ENCODE measurements at places on chromosomes 13 and 19.

GRCh38 chr19:3801412-3802096 is 15.4 kb upstream of the MATK start:
- no peak for DNase-seq

GRCh38 chr19:4524808-4525562 is 6.7 kb upstream of the PLIN4 start:
- DNase-seq: peak; percentile 46

GRCh38 chr13:46893221-46893740 is 3.6 kb downstream of the HTR2A start:
- DNase-seq: no peak

DNA sequence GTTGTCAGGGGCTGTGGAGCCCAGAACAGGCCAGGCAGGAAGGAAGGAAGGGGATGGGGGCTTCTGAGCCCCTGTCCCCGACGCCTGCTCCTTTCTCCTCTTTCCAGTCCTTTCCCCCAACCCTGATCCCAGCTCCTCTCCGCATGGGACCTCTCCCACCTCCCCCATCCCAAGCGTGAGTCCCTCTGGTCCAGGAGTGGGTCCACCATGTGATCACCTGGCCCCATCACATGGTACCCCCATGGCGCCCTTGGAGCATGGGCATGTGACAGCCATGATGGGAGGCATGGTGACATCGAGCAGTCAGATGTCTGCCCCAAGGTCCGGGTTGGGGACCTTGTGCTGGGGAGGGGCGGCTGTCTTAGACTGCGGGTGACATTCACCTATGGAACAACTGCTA is 9.2 kb downstream of the RYR1 start:
- no peak for DNase-seq

DNA sequence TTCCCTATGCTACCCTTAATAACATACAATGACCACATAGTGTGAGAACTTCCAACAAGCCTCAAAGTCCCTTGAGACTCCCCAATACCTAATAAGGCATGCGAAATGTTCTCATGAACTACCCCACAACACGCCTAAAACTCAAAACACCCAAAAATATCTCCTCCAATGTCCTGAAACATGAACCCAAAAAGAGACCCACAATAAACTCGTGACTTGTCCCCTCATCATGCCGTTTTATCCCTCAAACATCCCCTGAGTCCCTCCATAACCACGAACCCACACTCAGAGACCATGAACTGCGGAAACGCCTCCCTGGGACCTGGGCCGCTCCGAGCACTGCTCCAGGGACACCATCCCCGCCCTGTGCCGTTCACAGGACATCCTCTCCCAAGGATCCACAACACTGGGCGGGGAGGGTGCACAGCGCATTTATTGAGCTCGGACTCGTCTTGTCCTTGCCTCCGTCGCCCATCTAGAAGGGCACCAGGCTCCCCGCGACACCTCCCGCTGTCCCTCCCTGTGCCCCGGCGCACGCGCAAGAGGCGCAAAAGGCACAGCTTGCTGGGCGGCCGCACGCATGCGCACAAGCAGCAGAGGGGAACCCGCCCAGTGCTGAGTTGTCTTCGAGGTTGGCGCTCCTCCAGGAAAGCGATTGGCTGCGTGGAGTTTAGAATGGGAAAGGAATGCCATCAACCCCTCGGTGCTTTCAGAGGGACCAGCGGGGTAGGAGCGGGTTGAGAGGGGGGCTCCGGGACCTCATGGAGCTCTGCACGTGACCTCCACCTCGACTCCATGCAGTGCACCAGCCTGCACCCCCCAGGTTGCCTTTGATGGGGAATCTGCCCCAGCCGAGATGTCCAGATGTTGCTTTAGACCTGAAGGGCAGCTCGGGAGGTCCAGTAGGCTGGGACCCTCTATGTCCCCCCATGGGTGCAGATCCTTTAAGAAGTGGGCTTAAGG is 8.8 kb downstream of the FXYD3 start:
- peak; percentile 91 for DNase-seq

DNA sequence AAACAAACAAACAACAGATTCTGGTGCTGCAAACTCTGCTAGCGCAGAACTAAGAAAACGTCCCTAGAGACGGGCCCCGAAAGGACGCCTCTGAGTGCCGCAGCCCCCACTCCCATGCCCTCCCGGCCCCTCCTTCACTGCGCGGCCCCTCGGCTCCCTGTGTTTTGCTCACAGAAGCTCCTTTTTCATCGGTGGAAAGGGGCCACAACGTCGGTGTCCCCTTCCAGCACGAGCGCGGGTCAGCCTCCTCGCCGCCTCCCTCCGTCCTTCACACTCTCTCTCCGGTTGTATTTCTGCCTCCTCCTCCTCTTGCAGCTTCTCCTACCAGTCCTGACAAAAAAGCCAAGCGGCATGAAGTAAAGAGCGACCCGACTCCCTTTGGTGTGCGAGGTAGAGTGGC is 14.8 kb upstream of the F7 start:
- no peak for DNase-seq

DNA sequence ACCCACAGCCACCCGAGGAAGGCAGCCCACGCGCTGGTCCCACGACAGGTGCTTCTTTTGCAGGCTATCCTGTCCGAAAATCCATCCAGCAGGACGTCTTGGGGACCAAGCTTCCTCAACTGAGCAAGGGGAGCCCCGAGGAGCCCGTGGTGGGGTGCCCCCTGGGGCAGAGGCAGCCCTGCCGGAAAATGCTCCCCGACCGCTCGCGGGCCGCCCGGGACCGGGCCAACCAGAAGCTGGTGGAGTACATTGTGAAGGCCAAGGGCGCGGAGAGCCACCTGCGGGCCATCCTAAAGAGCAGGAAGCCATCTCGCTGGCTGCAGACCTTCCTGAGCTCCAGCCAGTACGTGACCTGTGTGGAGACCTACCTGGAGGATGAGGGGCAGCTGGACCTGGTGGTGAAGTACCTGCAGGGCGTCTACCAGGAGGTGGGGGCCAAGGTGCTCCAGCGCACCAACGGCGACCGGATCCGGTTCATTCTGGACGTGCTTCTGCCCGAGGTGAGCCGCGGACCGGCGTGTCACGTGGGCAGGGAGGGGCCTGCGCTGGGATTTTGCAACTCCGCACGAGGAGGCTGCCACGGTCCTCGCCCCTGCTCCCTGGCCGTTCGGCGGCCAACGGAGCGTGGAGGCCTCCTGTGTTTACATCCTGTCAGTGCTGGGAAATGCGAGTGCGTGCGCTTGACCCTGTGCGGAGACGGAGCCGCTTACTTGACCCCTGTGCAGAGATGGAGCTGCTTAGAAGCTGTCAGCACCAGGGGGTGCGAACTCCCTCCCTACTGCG is 12.9 kb upstream of the NDUFS7 start:
- no peak for DNase-seq

- DNase-seq: no peak
These were observed 99.8 kb downstream of the GPR12 start for GRCh38 chr13:26660766-26661165.

- no peak for DNase-seq
These were observed 1.2 kb downstream of the TBC1D17 start for GRCh38 chr19:49878744-49879070.

DNA sequence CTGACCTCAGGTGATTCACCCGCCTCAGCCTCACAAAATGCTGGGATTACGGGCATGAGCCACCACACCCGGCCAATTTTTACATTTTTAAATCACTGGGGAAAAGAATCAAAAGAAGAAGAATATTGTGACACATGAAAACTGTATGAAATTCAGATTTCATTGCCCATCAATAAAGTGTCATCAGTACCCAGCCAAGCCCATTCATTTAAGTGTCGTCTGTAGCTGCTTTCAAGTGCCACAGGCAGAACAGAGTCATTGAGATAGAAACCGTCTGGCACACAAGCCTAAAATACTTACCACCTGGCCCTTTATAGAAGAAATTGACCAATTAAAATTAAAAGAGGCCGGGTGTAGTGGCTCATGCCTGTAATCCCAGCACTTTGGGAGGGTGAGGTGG is 15.3 kb downstream of the COLGALT1 start:
- no peak for DNase-seq

DNA sequence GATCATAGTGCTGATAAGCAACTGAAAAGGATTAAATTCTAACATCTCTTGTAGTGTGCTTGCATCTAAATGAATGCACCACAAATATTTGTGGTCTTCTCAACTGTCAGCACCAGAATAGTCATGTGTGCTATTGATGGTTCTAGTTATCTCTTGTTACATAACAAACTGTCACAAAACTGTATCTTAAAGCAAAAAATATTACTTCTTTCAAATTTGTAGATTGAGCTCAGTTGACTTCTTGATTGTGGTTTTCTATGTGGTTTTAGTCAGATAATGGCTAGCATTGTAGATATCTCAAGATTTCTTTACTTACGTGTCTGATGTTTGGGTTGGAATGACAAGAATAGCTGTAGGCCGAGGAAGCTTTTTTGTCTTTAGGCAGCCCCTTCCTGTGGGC is 431.3 kb downstream of the SLITRK6 start:
- DNase-seq: no peak

DNA sequence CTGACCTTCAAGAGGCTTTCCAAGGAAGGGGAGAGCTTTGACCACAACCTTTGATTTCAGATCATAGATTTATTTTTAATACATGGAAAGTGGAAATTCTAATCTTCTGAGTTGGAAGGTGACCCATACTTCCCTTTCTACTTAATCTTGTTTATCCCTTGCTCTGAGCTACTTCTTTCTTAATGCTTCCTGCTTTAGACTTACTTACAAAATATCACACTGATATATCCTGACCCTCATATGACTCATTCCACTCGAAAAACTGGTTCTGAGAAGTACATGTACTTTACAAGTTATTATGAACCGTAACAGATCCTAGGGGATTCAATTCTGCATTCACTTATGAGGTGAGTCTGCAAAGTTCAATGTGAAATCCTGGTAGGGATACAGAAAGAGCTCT is 76.2 kb upstream of the IRS2 start:
- peak; percentile 74 for DNase-seq

- no peak for DNase-seq
These were observed 5.8 kb downstream of the EGLN2 start for GRCh38 chr19:40804783-40805242.

DNA sequence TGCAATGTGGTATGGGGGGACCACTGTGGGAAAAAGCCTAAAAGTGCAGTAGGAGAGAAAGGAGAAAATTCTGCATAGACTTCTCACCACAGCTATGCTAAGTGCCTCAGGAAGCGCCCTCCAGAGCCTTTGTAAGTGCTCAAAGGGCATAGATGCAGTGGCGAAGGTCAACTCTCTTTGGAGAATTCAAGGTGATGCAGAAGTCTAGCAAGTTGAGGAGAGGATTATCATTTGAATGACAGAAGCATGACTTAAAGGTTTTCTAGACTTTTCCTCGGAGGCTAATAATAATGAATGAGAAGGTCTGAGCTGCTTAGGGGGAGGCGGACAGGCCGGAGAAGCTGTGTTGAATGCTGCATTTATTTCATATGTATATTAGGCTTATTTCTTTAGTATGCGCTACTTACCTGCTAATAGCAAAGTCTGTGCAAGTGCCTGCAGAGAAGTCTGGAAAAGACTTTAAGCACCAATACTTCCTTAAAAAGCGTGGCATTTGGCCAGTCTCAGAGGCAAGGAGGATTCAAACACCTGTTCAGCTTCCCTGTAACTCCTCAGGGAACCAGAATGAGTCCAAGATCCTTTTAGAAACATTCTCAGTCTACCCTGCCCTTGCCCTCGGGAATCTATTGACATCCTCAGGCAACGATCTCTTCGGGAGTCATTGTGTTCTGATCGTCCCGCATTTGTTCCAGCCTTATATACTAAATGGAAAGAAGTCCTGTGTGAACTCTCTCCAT is 56.2 kb downstream of the FLT1 start:
- DNase-seq: no peak

- DNase-seq: peak; percentile 15
These were observed 16.3 kb downstream of the ZNF823 start for GRCh38 chr19:11722414-11722813.

DNA sequence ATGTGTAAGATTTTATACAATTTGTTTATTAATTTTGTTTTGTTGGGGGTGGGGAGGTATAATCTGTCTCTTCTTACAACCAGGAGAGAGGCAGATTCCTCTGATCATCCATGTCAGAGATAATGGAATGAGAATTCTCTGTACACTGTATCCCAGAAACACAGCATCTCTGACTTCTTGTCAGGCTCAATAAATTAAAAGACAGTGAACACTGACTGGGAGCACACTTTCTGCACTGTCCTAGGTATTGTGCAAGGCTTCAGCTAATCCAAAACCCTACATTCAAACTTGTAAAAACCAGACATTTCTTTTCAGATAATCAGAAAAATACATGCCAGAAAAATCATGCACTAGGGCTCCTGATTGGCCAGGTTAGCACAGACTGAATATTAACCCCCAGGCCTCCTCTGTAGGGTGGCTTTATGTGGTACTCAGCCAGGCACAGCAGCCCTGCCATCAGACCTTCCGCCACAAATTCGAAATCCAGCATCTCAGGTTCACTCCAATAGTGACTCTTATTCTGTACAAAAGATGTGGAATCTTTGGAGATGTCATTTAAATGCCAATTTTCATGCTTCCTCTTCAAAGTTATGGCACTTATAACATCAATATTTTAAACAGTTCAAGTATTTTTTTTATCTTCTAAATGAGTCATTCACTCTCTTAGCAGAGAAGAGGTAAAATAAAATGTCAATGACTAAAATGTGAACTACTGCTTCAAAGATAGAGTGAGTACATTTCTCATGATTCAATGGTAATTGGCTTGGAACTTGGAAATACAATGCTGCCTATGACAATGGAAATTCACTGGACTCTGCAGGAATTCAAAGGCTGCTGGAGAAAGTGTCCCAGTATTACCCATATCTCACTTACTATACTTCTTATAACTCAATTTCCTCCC is 211.5 kb downstream of the KLF12 start:
- DNase-seq: peak; percentile 62

GRCh38 chr13:50244713-50245574 is 229.7 kb downstream of the KCNRG start:
- peak; percentile 98 for DNase-seq

Measured in fibroblast of mammary gland (primary cell).